ENCODE measurements at places on chromosomes 12 and 14.

DNA sequence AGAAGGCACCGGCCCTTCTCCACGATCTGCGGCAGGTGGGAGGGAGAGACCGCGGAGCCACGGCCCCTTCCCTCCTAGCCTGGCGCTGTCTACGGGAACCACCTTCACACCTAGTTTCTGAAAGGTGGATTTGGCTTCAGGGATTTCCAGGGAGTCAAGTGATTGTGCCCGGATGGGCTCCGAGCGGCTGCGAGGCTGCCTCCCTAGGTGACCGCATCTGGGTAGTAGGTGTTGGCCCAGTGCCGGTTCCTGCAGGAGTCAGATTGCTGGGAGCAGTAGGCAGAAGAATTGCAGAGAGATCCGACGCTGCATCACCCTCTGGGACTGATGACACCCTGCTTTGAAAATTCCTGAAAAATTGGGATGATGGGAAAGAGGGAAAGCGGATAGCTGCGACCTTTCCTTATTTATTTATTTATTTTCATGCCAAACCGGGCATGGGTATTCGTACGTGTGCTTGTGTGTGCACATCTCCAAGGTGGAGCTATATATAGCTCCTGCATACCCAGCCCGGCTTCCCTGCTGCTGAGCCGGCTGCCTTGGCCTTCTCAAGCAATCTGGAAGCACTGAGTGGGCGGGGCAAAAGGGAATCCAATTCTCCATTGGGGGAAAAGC, 1.1 kb downstream of the CNTN1 start:
- no peak for DNase-seq

DNA sequence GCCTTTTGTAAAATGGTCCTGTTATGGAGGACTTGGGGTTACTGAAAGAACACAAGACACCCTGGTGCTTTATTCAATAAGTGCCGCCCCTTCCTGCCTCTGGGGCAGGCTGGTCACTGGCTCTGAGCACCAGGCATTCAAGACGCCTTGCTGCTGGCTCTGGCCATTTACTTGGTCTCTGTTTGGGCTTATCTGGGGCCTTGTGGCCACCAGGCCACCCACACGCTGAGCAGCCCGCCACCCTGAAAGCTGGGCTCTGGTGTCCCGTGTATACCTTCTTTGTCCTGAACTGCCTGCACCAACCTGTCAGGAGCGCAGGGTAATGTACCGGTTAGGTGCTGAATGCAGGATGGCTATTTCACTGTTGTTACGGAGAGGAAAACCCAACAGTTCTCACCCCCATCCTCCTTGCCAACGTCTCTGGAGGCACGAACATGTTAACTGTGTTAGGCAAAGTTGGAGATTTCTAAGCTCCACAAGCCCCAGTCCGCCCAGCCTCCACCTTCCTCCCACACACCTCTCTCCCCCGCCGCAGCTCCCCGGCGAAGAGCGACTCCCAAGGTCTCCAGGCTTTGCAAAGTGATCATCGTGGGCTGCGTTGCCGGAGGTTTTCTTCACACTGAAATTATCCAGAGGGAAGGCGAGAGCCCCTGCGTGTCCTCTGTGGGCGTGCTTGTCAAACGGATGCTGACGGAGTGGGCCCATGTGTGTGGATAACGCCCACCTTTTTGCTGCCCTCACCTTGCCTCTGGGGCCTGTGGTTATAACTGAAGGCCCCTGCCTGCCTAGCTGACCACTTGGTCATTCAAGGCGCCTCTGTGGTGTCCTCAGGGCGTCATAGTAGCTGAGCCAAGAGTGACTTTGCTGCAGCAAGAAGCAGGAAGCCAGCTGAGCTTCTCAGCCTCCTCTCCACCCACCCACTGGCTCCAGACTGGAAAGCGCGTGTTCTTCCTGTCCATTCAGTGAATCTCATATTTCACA, 18.8 kb upstream of the BEGAIN start:
- DNase-seq: no peak

GRCh38 chr12:94271351-94271750, 123.0 kb downstream of the PLXNC1 start:
- DNase-seq: no peak

DNA sequence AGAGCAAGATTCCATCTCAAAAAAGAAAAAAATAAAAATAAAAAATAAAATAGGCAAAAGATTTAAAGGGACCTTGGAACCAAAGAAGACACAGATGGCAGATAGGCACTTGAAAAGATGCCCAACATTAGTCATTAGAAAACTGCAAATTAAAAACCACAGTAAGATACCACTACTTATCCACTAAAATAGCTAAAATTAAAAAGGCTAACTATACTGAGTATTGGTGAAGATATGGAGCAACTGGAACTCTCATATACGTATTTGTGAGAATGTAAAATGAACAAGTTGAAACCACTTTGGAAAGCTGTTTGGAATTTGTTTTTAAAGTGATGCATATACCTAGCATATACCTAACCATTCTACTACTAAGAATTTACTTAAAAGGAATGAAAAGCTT, 22.3 kb downstream of the BLTP3B start:
- DNase-seq: no peak

- DNase-seq: no peak
Measured at GRCh38 chr12:16560273-16560672, 45.7 kb downstream of the LMO3 start.

- no peak for DNase-seq
Measured at GRCh38 chr14:68777644-68778043, 15.2 kb downstream of the ZFP36L1 start.

DNA sequence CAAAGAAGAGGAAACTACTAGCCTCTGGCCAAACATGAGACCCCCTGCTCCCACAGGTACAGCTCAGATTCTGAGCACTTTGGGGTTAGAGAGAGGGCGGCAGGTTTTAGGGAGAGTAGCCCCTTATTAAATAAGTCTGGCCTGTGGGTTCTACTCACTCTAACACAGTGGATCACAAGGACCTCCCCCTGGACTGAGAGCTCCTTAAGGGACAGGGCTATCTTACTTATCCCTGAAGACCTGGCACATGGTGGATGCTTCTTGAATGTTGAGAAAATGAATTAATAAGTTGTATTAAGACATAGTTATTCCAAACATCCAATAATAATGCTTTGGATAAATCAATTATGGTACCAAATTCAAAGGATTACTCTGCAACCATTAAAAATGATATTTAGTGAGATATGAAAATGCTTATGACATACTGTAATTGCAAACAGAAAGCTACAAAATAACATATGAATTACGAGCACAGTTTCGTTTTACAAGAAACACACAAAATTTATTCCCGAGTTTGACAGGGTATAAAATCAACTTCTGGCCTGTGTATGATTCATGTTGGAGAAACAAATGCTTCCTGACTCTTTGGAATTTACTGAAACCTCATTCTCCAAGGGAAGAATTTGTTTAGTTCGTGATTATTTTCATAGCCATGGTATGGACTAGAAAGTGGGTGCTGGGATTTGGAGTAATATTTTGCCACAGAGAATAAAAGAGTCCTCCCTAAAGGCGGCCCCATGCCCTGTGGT, 59.3 kb upstream of the BDKRB2 start:
- no peak for DNase-seq

DNA sequence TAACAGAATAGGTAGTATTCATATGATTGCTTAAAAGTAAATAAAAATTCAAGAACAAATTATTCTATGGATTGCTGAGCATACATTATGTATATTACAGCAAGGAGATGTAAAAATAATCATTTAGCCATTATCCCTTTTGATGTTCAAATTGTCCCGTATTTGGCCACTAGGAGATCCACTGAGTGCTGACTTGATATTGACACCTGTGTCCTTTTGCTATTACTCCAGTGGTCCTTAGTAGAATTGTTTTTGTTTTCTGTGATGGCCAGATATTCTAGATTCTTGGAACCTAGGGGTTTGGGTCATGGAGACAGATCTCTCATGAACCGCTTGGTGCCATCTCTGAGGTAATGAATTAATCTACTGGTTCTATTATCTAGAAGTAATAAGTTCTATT, 16.8 kb downstream of the ERO1A start:
- DNase-seq: no peak

DNA sequence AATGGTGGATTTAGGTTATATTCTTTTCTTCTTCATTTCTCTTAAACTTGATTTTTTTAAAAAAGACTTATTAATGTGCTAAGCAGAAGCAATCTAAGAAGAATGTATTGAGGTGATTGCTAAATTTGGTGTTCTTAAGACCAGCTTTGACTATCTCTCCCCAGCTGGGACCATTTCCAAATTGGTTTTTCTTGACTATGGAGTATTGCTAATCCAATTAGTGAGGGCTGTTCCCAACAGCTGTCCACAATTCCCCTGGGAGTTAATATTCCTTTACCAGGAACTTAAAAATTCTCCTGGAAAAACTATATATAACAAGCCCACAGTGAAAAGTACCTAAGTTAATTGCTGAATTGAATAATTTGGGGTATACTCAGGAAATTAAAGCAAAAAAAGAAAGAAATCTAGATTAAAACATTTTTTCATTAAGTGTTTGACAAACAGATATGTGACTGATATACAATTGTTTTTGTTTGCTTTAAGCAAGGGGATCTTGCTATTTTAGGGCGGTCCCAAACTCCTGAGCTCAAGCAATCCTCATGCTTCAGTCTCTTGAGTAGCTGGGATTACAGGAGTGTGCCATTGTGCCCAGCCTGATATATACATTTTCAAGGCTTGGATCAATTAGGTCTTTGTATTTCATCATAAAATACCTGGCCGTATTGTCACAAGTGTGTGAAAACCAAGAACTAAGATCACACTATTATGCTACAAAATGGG, 105.0 kb downstream of the FAR2 start:
- no peak for DNase-seq

DNA sequence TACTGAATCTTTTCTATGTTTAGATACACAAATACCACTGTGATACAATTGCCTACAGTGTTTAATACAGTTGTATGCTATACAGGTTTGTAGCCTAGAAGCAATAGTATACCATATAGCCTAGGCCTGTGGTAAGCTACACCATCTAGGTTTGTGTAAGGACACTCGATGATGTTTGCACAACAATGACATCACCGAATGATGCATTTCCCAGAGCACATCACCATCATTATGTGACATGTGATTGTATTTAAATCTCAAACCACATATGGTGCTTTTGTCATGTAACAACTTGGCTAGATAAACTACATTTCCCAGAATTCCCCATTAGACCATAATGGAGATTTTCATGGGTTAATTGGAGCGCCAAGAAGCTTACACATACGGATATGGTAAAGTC, 128.4 kb upstream of the CPNE8 start:
- no peak for DNase-seq

- no peak for DNase-seq
Measured at GRCh38 chr12:89890161-89890560, 181.5 kb upstream of the ATP2B1 start.

GRCh38 chr14:96584907-96585671, 82.9 kb downstream of the PAPOLA start:
- DNase-seq: peak; percentile 5

DNA sequence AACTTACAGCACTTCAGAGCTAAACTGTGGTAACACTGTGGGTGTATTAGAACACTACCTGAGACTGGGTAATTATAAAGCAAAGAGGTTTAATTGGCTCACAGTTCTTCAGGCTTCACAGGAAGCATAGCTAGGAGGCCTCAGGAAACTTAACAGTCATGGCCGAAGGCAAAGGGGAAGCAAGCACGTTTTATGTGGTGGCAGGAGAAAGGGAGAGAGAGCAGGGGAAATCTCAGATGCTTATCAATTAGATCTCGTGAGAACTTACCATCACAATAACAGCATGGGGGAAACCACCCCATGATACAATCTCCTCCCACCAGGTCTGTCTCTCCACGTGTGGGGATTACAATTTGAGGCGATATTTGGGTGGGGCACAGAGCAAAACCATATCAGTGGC, 512.6 kb downstream of the RERGL start:
- DNase-seq: no peak

- no peak for DNase-seq
Measured at GRCh38 chr14:51019089-51019488, 74.8 kb upstream of the PYGL start.

- no peak for DNase-seq
Measured at GRCh38 chr12:21773263-21773741, 1.2 kb downstream of the KCNJ8 start.

DNA sequence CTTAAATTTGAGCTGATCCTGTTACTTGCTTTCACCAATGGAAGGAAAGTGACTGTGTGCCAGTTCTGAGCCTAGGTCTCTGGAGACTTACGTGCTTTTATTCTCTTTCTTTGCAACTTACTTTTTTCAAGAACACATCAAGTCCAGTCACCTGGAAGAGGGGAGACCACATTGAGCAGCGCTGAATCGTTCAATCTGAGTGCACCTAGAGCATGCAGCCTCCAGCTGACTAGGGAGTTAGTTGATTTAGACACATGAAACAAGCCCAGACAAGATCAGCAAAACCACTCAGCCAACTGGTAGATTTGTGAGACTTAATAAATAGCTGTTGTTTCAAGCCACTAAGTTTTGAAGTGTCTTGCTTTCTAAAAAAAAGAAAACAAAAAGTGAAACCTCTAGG, 1014.8 kb upstream of the FBXO33 start:
- no peak for DNase-seq

DNA sequence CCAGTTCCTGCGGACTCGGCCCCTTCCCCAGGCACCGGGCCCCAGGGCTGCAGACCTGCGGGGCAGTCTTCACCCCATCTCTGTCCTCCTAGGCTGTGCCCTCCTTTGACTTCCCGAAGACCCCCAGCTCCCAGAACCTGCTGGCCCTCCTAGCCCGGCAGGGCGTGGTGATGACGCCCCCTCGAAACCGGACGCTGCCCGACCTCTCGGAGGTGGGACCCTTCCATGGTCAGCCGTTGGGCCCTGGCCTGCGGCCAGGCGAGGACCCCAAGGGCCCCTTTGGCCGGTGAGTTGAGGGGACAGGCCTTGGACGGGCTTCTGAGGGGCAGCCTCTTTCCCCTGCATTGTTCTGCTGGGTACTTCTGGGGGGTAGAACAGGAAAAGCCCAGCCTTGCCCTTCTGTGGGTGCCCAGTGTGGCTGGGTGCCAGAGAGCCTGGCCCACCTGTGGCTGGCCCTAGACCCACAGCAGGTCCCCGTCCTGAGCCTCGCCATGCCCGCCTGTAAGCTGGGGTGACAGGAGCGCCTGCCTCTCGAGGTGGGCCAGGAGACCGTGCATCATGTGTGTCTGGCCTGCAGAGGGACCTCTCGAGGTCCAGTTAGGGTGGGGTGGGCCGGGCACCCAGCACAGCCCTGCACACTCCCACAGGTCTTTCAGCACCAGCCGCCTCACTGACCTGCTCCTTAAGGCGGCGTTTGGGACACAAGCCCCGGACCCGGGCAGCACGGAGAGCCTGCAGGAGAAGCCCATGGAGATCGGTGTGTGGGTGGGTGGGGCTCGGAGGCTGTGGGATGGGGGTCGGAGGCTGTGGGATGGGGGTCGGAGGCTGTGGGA, 12.6 kb upstream of the PUS1 start:
- DNase-seq: no peak

GRCh38 chr12:76028571-76029277, 2.9 kb downstream of the PHLDA1 start:
- no peak for DNase-seq

GRCh38 chr12:125503128-125503527, 437.9 kb downstream of the AACS start:
- no peak for DNase-seq

GRCh38 chr12:97877404-97877803, 414.8 kb downstream of the RMST start:
- no peak for DNase-seq

GRCh38 chr12:132366341-132366861, 37.0 kb upstream of the GALNT9 start:
- no peak for DNase-seq

GRCh38 chr12:1655225-1655788, 26.3 kb downstream of the WNT5B start:
- no peak for DNase-seq

GRCh38 chr12:34288963-34289345, 266.7 kb downstream of the ALG10 start:
- DNase-seq: no peak

GRCh38 chr12:52195065-52195730, 3.4 kb upstream of the KRT80 start:
- DNase-seq: no peak
